Epithelial cell of proximal tubule (primary cell): ENCODE measurements at places on chromosomes 13 and 19. TPM values are rescaled to one million over a fixed set of nuclear protein-coding genes. Genes with fewer than 3 reads are reported as not detected.

DNA sequence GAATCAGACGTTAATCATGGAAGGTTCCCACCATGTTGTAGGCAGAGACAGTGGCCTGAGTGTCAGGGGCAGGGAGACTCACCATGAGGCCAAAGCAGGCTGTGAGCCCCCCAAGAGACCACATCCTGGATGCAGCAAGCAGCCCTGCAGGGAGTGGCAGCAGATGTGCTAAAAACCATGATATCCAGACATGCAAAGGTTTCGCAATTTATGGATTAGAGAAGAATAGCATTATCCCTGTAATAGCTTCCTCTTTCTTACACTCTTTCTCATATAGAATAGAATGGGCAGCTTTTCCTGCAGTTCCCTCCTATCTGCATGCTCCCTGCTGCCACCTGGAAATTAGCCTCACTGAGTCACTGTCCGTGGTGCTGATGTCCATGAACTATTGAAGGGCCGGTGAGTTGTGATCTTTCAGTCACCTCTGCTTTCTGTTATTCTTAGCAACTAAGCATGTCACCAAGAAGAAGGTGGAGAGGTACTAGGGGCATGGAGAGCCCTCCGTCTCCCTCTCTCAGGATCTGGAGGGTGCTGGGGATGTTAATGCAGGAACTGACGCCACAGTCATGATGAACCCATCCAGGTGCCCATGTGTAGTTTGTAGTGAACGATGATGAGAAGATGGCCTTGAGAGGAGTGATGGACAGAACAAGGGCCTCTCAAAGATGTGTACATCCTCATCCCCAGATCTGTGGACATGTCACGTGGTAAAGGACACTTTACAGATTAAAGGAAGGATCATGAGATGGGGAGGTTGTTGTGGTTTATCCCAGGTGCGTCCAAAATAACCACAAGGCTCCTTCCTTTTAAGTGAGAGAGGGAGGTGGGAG, 9.9 kb downstream of the CEACAM4 start:
- DNase-seq, result no peak

DNA sequence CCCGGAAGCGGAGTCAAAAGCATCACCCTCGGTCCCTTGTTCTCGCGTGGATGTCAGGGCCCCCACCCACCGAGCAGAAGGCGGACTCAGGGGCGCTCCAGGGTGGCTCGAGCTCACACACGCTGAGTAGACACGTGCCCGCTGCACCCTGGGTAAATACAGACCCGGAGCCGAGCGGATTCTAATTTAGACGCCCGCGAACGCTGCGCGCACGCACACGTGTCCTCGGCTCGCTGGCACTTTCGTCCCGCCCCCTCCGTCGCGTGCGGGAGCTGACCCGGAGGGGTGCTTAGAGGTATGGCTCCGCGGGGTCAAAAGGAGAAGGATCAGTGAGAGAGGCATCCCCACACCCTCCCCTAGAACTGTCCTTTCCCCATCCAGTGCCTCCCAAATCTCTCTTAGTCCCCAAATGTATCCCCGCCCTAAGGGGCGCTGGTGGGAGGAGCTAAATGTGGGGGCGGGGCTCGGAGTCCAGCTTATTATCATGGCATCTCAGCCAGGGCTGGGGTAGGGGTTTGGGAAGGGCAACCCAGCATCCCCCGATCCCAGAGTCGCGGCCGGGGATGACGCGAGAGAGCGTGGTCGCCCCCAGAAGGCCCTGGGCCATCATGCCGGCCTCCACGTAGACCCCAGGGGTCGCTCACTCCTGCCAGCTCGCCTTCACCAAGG, 451 bp upstream of the ICAM5 start:
- DNase-seq, result no peak

- DNase-seq, result no peak
Measured at GRCh38 chr19:36110487-36111199, at the start of gene OVOL3. Gene OVOL3, plus strand, starts transcription at chr19:36111143. Its CDS starts 60 bp downstream, at chr19:36111203.

COMP gene
- not detected in 2 replicates for total RNA-seq

GRCh38 chr13:18993884-18994660, 187.6 kb downstream of the TUBA3C start:
- no peak for DNase-seq

DNA sequence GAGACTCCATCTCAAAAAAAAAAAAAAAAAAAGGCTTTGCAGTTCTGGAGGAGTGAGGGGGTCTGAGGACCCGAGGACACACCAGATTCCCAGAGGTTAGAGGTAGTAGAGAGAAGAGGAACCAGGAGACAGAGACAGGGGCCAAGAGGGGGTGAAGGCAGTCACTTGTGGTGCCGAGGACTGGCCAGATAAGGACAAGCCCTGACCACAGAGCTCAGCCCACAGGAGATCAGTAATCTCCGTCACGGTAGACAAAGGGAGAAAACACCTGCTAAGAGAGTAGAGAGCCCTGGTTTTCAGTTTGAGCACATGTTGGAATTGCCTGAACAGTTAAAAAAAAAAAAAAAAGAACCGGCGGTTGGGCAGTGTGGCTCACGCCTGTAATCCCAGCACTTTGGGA, 1.7 kb upstream of the PRAM1 start:
- no peak for DNase-seq

GADD45GIP1 gene
- total RNA-seq, result 87.2 and 105 TPM in 2 replicates

- DNase-seq, result no peak
Measured at GRCh38 chr19:54389553-54389952, 24.8 kb upstream of the LAIR1 start.

DNA sequence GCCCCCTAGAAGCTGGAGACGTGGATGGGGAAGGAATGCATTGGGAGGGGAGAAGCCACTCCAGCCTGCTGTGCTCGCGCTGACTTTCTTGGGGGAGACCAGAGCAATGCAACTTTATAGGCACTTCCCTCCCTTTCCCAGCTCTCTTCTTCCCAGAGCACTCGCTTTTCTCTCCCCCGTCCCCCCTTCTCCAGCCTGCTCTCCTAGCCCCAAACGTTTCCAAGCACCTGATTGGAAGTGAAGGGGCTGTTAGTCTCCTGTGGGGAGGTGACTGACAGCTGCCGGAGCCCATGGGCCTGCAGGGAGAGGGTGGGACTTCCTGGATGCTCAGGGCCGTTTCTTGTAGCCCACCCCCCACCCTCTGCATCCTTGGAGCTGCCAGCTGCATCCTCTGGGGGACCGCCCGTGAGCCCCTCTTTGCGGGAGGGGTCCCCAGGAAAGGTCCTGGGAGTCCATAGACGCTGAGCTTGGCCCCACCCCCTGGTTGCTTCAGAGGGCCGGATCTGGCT, 2.5 kb downstream of the HDGFL2 start:
- DNase-seq, result no peak
